Kidney epithelial cell (primary cell): ENCODE measurements at places on chromosomes 16 and 17.
A peak's percentile ranks its signal among the peaks of the same experiment; 100 is the strongest.

GRCh38 chr17:71118039-71118438 is 948.7 kb downstream of the KCNJ2 start:
- peak; percentile 7 for DNase-seq

DNA sequence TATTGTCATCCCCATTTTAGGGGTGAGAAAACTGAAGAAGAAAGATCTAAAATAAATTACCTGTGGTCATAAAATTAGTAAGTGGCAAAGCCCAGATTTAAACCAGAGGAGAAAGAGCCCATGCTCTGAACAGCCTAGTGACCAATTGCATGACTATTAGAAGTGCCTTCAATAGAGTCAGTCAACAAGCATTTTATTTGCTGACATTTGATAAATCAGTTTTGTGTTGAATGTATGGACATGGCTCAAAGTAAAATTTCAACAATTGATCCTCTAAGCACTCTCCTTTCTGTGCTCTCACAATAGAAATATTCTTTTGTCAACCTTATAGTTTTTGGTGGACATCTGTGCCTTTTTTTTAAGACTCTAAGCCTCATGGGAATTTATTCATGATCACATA is 572.9 kb upstream of the SOX9 start:
- no peak for DNase-seq

- DNase-seq = no peak
These were observed 94.4 kb downstream of the AATF start for GRCh38 chr17:37043201-37043600.

DNA sequence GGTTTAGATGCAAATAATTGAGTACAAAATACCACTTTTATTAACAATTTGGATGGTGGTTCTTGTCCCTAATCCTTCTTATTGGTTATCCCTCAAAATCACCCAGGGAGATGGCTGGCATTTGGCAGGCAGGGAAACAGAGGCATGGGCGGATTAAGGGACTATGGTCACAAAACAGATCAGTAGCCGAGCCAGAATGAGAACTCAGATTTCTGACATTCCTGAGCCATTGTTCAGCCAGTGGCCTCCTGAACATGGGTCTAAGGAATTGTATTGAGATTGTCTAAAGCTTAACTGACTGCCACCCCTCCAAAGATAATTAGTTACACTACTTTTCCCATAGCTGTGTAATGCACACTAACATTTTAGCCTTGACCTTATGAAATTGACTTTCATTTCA is 88.4 kb downstream of the CHD9NB start:
- no peak for DNase-seq

DNA sequence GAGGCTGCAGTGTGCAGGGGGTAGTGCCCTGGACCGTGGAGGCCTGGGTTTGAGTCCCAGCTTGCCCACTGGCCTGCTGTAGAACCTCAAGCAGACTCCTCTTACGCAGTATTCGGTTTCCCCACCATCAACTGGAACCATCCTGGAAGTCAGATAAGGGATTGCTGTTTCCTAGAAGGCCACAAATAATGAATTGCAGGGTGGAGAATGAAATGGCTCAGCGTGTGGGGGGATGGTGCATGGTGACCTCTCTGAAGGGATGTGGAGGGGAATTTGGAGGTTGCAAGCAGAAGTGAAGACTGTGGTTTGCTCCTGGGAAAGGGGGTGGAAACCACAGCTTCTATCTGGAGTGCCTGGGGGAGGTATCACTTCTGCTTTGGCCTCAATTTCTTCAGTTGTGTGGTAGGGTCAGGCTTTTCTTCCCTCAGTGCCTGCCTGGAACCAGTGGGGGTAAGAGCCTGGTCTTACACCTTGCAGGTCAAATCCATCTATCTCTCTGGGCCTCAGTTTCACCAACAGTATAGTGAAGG is 1.7 kb downstream of the ADGRG5 start:
- no peak for DNase-seq

DNA sequence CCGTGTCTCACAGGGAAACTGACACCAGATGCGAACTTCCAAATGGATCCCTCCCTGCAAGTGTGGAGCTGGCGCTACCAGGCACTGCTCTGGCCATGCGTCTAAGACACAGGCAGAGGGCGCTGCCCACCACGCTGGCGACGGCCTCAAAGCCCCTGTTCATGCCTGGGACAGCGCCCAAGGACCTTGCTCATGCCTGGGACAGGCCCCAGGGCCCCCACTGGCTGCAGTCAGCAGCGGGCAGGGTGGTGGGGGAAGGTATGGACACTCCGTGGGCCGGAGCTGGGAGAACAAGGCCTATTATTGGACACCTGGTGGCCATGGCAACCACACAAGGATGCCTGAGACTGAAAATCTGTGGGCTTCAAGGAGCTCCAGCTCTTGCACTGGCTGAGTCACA is 8.8 kb downstream of the ZG16B start:
- DNase-seq = peak; percentile 53

- DNase-seq = peak; percentile 67
These were observed 12.4 kb downstream of the STX1B start for GRCh38 chr16:30997725-30998711.

DNA sequence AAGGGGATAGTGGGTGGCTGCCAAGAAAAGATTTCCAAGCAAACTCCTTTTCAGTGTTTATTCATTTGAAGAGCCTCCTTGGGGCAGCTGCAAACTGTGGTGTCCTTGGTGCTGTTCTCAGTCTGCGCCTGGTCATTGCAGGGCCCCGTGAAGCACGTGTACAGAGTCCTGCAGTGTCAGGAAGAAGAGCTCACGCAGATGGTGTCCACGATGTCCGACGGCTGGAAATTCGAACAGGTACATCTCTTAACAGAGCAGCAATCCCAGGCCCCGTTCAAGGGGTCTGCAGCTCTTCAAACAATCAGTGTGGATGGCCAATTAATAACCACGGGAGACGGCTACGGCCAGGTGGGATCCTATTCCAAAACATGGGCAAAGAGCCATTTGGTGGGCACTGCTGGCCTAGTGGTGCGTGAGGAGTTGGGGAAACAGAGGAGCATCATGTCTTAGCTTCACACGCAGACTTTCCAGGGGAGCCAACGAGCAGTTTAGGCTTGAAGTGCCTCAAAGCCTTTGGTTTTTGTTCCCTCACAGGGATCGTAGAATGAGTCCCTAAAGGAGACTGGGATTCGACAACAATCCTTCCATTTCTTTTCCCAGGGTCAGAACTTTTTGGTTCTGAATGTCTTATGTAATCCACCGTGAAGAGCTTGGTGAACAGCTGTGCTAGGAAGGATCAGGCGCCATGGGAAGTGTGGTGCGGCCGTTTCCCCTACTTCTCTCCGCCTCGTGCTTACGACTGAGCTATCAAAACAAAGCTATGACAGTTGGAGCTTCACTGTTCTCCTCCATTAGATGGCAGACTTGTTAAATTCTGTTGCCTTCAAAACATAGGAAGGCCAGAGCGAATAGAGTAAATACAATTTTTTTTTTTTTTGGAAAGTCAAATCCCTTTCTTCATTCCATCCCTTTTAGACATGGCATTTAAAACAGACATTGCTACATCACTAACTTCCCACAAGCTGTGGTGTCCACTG is 12.6 kb downstream of the KCTD2 start:
- DNase-seq = no peak

DNA sequence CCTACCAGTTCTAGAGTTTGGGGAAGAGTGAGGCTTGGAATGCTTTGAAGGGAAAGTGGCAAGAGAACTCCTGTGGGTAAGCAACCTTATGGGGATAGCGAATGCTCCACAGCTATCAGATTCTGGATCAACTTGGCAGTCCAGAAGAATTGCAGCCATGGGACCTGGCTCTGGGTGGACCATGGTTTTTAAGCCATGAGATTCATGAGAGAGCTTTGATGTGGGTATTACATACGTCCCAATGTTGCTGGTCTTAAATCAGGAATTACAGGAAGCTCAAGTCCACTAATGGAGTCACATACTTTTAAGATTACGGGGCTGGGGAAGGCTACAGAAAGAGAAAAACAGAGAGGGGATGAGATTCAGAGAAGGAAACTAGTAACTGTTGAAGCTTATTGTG is 142.5 kb upstream of the ELAC2 start:
- no peak for DNase-seq

DNA sequence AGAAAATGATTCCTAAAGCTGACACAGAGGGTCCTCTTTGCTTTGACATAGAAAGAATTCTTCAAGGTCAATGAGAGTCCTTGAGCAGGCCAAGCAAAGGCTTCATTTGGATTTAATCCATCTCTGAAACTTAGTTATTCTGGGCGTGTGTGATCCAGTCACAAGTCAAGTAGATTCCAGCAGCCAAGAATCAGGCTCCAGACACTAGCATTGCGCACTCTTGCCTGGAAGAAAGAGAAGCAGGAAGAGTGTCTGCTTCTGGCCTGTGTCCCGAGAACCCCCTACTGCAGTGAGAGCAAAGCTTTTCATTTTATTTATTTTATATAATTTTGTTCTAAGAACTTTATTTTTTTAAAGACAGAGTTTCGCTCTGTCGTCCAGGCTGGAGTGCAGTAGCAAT is 88.2 kb upstream of the CACNG5 start:
- DNase-seq = no peak

GRCh38 chr17:37384560-37385149 is 8.9 kb downstream of the C17orf78 start:
- DNase-seq = no peak

DNA sequence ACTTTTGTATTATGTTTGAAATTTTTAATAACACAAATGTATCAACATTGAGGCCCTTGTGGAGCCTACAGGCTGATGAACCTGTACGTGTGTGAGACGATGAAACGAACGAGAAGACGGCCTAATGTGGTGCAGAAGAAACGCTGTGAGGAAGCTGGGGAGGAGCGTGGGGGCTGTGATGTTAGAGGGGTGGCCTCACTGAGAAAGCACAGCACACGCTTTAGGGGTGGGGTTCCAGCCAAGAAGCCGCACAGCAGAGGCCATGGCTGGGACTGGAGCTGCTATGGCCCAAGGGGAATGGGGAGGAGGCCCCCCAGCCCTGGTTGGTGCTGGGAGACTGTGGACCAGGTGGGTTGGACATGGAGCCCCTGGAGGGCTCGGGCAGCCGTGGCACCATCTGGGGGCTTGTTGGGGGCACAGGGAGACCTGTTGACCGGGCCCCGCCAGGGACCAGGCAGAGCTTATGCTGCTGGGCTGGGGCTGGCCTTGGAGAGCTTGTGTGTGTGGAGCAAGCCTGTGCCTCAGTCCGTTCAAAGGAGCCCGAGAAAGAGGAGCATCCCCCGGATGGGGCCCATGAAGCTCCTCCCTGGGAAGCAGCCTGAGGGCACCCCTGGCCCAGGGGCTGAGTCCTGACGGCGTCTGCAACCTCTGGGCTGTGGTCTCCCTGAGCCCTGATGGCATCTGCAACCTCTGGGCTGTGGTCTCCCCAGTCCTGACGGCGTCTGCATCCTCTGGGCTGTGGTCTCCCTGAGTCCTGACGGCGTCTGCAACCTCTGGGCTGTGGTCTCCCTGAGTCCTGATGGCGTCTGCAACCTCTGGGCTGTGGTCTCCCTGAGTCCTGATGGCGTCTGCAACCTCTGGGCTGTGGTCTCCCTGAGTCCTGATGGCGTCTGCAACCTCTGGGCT is 44.7 kb downstream of the METRNL start:
- DNase-seq = no peak

GRCh38 chr16:4435337-4436067 is 9.8 kb downstream of the DNAJA3 start:
- DNase-seq = no peak

DNA sequence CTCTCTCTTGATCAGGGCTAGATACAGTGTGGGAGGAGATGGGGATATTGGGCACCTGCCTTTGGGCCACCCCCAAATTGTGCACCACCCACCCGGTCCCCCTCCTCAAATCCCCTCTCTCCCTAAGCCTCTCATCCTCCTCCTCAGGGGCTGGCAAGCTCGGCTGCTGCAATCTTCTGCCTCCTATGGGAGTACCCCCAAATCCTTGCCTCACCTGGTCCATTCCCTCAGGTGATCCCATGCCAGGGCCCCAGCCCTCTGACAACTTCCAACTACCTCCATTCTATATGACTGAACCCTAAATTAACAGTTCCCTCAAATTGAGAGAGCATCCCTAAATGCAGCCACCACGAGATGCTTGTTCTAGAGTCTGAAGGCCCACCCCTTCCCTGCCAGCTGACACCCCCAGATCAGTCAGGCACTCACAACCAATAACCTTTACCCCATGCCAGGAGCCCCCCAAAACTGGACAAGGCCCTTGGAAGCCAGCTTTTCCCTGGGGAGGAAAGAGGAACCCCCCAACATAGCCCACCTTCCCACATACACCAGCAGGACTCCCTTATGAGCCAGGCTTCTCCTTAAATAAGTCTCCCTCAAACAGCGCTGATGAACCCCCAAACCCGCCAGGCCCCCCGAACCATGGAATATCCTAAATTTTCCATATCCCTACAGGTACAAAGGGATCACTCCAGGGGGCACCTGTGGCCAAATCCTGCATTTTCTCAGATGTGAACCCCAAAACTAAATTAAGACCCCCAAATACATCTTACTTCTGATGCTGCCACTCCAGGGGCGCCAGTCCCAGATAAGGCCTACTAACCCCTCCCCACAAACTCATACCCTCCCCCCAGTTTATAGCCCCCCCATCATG is 3.2 kb downstream of the DLG4 start:
- DNase-seq = no peak

DNA sequence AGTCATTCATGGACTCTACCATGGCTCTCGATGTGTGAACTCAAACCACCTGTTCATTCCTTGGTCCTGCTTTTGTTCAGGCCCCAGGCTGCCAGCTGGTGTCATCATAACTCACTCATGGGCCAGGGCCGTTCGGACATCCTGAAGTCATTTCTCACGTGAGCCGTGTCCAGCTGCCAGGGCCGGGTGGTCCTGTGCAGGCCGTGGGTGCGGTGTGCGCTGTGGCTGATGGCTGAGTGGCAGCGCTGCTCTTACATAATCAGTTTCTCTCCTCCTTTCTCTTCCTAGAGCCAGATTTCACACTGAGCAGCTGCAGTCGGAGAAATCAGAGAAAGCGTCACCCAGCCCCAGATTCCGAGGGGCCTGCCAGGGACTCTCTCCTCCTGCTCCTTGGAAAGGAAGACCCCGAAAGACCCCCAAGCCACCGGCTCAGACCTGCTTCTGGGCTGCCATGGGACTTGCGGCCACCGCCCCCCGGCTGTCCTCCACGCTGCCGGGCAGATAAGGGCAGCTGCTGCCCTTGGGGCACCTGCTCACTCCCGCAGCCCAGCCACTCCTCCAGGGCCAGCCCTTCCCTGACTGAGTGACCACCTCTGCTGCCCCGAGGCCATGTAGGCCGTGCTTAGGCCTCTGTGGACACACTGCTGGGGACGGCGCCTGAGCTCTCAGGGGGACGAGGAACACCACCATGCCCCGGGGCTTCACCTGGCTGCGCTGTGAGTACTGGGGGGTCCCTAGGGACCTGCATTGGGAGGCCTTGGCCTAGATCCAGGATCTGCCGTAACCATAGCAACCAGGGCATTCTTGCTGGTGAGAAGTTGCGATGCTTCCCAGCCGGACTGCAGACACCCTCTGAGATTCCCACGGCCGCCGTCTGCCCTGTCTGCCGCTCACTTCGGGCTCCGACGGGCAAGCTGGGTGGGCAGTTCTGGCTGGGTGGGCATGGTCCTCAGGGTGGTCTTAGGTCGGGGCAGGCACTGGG is at the start of gene IL34:
TSS of gene IL34 (plus strand) at position 300 of the 982 bp plus-strand sequence. CDS start at position 689, 389 bp downstream.
- DNase-seq = no peak
